ENCODE measurements at places on chromosomes 11 and 22. TPM values are rescaled to one million over a fixed set of nuclear protein-coding genes. Genes with fewer than 3 reads are reported as not detected.

DNA sequence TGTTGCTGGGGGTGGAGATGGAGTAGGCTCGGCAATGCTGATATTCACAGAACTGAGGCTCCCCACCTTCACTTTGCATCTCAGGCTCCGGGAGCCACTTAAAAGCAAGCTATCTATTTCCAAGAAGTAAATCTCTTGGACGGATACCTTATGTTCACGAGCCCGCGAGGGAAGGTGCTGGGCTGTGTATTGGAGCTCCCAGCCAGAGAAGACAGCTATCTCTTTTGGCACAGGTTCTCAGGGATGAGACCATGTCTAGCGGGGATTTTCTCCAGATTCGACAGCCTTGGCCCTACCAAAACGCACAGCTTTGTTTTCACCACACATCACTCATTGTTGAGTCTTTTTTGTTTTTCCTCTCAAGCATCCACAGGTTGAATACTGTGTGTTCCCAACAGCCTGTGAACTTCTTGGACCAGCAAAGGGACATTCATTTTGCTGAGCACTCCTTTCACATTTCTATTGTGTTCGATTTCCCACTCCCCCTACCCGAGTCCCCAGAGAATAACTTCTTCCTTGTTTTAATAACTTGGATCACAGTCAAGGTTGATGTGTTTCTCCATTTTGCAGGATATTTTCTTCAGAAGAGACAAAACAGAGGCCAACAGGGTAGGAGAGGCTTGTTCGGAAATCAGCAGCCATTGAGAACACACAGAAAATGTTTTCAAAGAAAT is 23.3 kb downstream of the WT1 start:
- DNase-seq, result no peak
- H3K36me3 ChIP-seq, result no peaks in the 10 kb centered on the region
- H3K27ac ChIP-seq, result no peak overlapping the region
- H3K4me1 ChIP-seq, result no peaks in the 10 kb centered on the region
- peaks cover 6% of the 10 kb centered on the region for H3K27me3 ChIP-seq

GRCh38 chr11:1782831-1783724 is 19.4 kb upstream of the CTSD start:
- no peak overlapping the region for H3K27ac ChIP-seq
- H3K36me3 ChIP-seq, result no peaks in the 10 kb centered on the region
- H3K27me3 ChIP-seq, result peaks cover 11% of the 10 kb centered on the region
- DNase-seq, result no peak
- H3K4me3 ChIP-seq, result no peak overlapping the region

DNA sequence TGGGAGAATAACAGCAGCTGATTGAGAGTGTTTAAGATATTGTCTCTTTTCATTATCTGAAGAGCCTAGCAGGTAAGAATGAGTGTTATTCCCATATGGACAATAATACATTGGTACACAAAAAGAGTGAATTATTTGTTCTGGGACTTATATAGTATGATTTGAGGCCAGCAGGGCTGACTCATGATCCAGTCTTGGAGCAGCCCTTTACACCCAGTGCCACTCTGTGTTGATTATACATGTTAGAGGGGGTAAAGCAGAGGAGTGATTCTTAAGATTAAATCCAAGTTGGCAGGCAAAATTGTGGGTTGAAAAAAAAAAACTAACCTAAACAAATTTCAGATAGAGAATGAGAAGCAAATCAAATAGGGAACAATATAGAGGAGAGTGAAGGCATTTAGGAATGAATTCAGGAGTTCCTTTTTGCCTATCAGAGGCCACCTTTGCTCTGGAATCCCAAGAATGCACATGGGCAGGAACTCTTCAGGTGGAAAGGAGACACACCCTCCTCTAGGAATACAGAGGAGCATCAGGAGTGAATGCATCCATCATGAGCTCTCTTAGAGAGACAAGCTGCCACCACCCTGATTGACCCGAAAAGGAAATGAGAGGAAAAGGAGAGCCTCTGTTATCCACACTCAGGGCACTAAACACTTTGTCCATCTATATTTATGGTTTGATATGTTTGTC is 19.2 kb upstream of the MRGPRX1 start:
- H3K27ac ChIP-seq, result no peak overlapping the region
- H3K4me1 ChIP-seq, result no peaks in the 10 kb centered on the region
- DNase-seq, result no peak
- H3K27me3 ChIP-seq, result no peaks in the 10 kb centered on the region

GRCh38 chr11:2566223-2567025 is 121.6 kb downstream of the KCNQ1 start:
- H3K27me3 ChIP-seq, result peaks cover 2% of the 10 kb centered on the region
- no peaks in the 10 kb centered on the region for H3K36me3 ChIP-seq
- no peak overlapping the region for H3K4me3 ChIP-seq

- H3K36me3 ChIP-seq, result no peaks in the 10 kb centered on the region
- H3K27me3 ChIP-seq, result no peaks in the 10 kb centered on the region
- no peak overlapping the region for H3K4me3 ChIP-seq
Observed at GRCh38 chr11:73058989-73059674, 83.0 kb downstream of the FCHSD2 start.

- peaks cover 59% of the 10 kb centered on the region for H3K4me1 ChIP-seq
- peak; percentile 48 for DNase-seq
- H3K36me3 ChIP-seq, result no peaks in the 10 kb centered on the region
Observed at GRCh38 chr11:57458410-57459163, 1.7 kb upstream of the RTN4RL2 start.

GRCh38 chr11:86414032-86414431 is 39.3 kb downstream of the CCDC81 start:
- no peak for DNase-seq
- no peaks in the 10 kb centered on the region for H3K36me3 ChIP-seq
- H3K27ac ChIP-seq, result no peak overlapping the region
- no peaks in the 10 kb centered on the region for H3K4me1 ChIP-seq

DNA sequence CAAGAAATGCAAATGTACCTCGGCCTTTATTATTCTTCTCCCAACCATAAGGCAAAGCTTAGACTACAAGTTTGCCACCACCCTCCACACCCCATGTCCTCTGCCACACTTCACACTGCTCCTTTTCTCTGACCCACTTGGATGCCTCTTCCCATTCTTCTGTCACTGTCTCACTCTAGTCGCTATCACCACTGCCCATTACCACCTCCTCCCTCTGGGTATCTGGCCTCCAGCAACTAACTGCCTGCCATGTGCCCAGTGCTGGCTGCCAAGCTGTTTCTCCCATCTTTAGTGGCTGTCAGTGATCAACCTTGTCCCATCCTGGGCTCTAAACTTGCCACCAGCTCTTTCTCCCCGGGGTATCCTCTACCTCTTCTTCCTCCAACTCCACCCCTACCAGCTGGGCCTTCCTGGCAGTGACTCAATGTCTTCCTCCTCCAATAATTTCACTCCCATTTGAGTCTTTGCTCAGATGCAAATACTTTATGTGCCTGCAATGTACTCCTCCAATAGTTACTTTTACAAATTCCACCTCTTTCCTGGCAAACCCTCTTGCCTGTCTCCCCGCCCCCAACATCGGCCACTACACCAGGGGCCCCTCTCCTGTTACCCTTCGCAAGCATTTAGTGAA is 20.1 kb upstream of the KDM2A start:
- DNase-seq, result no peak
- H3K4me3 ChIP-seq, result no peak overlapping the region
- no peak overlapping the region for H3K27ac ChIP-seq
- H3K27me3 ChIP-seq, result no peaks in the 10 kb centered on the region
- H3K4me1 ChIP-seq, result peaks cover 2% of the 10 kb centered on the region

- H3K27me3 ChIP-seq, result no peaks in the 10 kb centered on the region
- peaks cover 37% of the 10 kb centered on the region for H3K4me1 ChIP-seq
- H3K4me3 ChIP-seq, result no peak overlapping the region
Observed at GRCh38 chr22:28949788-28950187, 66.4 kb downstream of the ZNRF3 start.

GRCh38 chr11:14567064-14567651 is 47.0 kb upstream of the PSMA1 start:
- H3K27me3 ChIP-seq, result no peaks in the 10 kb centered on the region
- H3K4me1 ChIP-seq, result no peaks in the 10 kb centered on the region
- no peak overlapping the region for H3K4me3 ChIP-seq
- no peaks in the 10 kb centered on the region for H3K36me3 ChIP-seq

DNA sequence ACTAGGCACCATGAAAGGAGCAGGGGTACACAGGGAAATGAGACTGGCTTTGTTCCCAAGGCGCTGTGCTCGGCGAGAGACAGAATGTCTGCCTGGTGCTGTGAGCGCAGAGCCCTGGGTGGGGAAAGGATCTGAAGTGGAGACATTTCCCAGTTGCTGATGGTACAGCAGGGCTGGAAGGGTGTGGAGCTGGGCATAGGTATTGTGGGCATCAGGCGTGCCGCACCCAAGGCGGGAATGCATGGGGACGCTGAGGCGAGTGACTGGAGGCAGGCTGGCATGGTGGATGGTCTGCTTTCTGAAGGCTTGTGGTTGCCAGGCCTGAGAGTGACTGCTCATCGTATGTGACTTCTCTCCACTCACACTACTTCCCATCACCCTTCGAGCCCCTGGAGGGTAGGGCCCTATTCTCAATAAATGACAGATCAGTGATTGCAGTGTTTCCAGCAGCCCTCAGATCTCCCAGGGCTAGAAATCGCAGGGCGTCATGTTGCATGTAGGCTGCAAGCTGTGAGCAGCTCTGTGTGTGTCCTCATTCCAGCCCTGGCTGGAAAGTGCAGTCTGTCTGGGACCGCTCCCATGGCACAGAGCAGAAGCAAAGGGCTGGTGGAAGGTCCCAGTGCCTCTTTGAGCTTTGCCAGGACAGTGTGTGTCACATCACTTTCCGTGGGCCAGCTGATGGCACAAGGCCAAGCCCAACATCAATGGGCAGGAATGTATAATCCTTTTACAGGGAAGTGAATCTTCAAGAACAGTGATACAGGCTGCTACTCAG is 67.7 kb downstream of the TBC1D22A start:
- peaks cover 5% of the 10 kb centered on the region for H3K36me3 ChIP-seq
- DNase-seq, result peak; percentile 76
- H3K27me3 ChIP-seq, result no peaks in the 10 kb centered on the region
- H3K4me1 ChIP-seq, result peaks cover 27% of the 10 kb centered on the region
- no peak overlapping the region for H3K4me3 ChIP-seq

GRCh38 chr22:17958166-17958565 is 66.2 kb downstream of the MICAL3 start:
- H3K36me3 ChIP-seq, result no peaks in the 10 kb centered on the region
- H3K27me3 ChIP-seq, result no peaks in the 10 kb centered on the region
- no peak for DNase-seq
- no peak overlapping the region for H3K27ac ChIP-seq
- no peak overlapping the region for H3K4me3 ChIP-seq

DNA sequence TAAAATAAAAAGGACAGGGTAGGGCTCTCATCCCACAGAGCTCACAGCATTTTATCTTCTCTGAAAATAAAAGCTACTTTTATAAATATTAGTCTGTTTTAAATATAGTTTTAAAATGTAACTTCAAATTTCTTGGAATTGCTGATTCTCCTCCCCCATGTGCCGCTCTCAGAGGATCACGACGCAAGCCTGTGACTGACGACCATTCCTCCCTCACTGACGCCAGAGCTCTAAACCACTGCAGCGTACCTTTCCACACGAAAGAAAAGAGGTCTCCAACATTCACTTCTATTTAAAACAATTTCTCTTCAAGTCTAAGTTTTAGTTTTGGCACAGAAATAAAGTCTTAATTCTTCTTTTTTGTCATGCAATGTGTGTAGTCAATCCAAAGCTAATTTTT is 9.3 kb downstream of the TOLLIP start:
- peaks cover 24% of the 10 kb centered on the region for H3K36me3 ChIP-seq
- H3K4me1 ChIP-seq, result peaks cover 26% of the 10 kb centered on the region
- no peak for DNase-seq
- H3K27ac ChIP-seq, result no peak overlapping the region
- no peak overlapping the region for H3K4me3 ChIP-seq
- no peaks in the 10 kb centered on the region for H3K27me3 ChIP-seq

DNA sequence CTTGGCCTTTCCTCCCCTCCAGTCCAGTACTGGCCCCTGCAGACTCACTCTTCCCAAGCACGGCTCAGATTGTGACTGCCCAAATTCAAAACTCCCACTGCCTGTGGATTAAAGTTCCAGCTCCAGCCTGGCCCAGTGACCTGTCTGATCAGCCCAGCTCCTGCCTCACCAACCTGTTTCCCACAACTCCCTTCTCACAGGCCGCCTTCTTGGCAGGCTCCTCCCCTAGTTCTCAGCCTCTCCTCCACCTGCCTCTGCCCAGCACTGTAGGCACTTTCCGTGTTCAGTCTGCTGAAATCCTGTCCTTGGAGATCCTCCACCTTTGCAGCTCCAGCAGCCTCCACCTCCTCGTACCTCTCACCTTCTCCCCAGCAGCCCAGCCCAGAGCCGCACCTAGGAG is 68.6 kb downstream of the MICAL2 start:
- DNase-seq, result no peak
- no peaks in the 10 kb centered on the region for H3K27me3 ChIP-seq
- H3K36me3 ChIP-seq, result no peaks in the 10 kb centered on the region
- peaks cover 43% of the 10 kb centered on the region for H3K4me1 ChIP-seq

- no peak overlapping the region for H3K4me3 ChIP-seq
- no peaks in the 10 kb centered on the region for H3K27me3 ChIP-seq
- H3K27ac ChIP-seq, result no peak overlapping the region
- no peaks in the 10 kb centered on the region for H3K4me1 ChIP-seq
Observed at GRCh38 chr11:75823415-75823814, 8.4 kb downstream of the UVRAG start.

DNA sequence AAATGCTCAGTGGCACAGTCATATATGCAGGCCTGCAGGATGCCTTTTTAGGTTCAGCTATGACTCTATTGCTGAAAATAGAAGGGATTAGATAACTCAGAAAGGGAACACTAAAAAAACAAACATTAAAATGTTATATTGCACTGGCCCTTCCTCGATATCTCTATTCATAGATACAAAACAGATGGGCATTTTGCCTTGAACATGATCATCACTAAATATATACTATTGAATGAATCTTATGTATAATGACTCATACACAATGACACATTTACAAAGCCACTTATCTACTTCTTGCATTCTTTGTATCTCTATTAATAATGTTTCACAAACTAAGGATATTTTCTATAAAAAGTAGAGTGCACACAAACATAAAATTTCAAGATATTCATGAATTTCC is 2352.8 kb upstream of the RAG2 start:
- no peak overlapping the region for H3K4me3 ChIP-seq
- peak; percentile 6 for DNase-seq
- no peak overlapping the region for H3K27ac ChIP-seq
- no peaks in the 10 kb centered on the region for H3K4me1 ChIP-seq
- H3K36me3 ChIP-seq, result no peaks in the 10 kb centered on the region

- peaks cover 24% of the 10 kb centered on the region for H3K4me1 ChIP-seq
- no peaks in the 10 kb centered on the region for H3K27me3 ChIP-seq
- no peak for DNase-seq
- no peak overlapping the region for H3K27ac ChIP-seq
Observed at GRCh38 chr11:130911306-130911705, 5.0 kb downstream of the SNX19 start.

- H3K4me1 ChIP-seq, result peaks cover 13% of the 10 kb centered on the region
- H3K27ac ChIP-seq, result no peak overlapping the region
- no peak for DNase-seq
- no peaks in the 10 kb centered on the region for H3K36me3 ChIP-seq
Observed at GRCh38 chr22:37213941-37214730, 1.9 kb upstream of the SSTR3 start.

The CEND1 gene
- total RNA-seq, result 0.04 TPM

The KRTAP5-7 gene
- total RNA-seq, result not detected

The CTSW gene
- 0.75 TPM for total RNA-seq

The FAT3 gene
- 6.2 TPM for total RNA-seq

The ADM2 gene
- total RNA-seq, result 0.40 TPM
